CD4-positive, alpha-beta T cell treated with Interleukin-2 at 100 ng/mL for 4 hours (primary cell): ENCODE measurements at places on chromosomes 5 and 9.

- no peak for DNase-seq
Observed at GRCh38 chr9:99046542-99047071, 58.3 kb upstream of the TGFBR1 start.

DNA sequence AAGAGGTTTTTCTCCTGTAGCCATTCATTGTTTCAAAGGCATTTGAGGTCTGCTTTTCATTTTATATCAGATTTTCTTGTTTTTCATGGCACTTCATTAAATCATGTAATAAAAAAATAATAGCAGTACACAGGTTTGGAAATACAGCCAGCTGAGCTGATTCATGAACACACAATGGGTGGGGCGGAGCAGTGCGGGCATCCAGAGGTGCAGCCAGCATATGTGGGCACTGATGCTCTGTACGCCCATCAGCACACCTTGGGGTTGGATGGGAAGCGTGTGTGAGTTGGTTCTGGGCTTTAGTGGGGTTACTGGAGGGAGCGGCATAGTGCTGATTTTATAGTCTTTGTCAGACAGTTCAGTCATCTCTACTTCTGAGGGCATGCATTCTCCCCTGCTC, 54.2 kb upstream of the IRX4 start:
- DNase-seq, result no peak

- DNase-seq, result no peak
Observed at GRCh38 chr5:85109616-85110015, 724.9 kb upstream of the EDIL3 start.

DNA sequence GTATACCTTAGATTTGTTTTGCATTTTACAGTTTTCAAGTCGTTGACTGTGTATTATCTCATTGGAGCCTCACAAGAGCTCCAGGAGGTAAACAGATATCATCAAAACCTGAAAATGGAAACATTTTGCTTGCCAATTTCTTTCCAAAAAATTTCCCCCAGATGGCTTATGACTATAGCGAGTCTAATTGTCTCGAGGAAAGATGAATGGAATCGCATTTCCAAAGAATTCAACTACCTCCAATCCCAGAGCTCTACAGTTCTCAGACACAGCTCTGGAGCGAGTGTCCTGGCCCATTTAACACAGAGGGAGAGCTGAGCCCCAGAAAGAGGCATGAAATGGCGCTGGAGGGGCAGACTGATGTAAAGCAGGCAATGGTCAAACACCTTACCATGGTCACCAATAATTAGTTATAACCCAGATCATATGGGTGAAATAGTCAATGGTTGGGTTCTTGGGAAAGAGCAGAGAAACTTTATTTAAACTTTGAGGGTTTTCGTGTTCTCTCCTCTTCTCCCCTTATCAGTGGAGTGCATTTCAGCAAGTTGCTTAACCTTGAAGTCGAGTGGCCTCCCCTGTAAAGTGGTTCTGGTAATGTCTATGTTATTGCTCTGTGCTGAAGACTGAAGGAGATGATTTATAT, 168.2 kb downstream of the ZDHHC21 start:
- DNase-seq, result no peak

DNA sequence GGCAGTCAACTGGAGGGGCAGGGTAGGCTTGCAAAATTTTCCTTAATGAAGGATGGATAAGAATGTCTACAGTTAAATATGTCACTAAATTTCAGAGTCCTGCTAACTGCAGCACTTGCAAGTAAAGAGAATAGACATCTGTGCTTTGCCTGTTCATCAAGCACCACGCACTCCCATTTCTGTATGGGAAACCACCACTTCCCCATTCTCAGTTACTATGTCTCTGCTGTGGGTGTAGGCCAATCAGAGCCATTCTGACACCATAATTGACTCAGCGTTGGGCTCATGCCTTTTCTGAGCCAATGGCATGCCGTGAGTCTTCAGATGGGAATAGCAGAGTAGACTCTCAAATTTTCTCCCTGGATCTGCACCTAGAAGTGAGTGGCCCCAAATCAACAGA, 247.5 kb downstream of the GABRB2 start:
- DNase-seq, result no peak
